ENCODE measurements at places on chromosomes 5 and 9.

- DNase-seq = no peak
These were observed 64.2 kb upstream of the ITGA2 start for GRCh38 chr5:52925001-52925400.

DNA sequence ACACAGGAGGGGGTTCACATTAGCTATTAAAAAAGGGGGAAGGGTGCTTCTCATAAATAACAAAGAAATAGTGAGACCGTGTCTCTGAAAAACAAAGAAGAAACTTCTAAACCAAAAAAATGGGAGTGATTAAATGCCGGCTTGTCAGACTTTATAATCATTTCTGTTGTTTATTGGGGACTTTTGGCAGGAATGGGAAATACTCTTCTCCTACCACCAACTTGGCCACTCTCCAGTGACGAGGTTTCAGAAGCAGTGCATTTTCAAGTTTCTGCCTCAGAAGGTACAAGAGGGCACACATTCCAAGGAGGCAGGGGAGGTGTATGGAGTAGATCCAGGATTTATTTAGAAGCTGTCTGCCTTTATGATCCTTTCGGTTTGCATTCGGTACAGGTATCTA is 46.2 kb downstream of the LIX1 start:
- no peak for DNase-seq

GRCh38 chr5:53017383-53017782 is 28.2 kb downstream of the ITGA2 start:
- no peak for DNase-seq

DNA sequence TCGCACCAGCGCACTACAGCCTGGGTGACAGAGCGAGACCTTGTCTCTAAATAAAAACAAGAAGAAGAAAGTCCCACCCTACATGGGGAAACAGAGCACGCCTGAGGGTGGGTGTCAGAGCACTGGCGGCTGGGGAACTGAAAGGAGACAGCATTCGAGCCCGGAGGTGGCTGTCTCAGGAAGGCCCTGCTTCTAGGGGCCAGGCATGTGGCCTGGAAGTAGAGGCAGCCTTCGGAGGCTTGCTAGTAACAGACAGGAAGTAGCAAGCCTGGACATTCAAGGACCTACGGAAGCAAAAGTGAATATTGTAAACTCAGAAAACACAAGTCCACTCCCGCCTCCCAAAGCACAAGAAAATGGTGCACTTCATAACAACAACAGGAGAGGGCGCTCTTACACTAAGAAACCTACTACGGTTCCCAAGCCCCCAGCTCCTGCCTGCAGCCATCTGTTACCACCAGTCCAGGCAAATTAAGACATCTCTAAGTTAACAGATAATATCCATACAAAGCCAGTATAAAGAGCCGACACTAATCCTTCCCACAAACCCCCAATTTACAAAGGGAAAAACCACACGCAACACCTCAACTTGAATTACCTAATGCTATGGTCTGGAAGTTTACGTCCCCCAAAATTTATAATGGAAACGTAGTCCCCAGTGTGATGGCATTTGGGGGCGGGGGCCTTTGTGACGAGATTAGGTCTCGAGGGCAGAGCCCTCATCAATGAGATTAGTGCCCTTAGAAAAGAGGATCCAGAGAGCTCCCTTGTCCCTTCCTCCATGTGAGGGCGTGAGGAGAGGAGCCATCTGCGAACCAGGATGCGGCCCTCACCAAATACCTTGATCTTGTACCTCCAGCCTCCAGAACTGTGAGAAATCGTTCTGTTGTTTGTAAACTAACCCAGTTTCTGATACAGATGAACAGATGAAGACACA is 7.7 kb downstream of the RASGEF1C start:
- no peak for DNase-seq

- DNase-seq = no peak
These were observed 26.0 kb upstream of the SEMA4D start for GRCh38 chr9:89523948-89524347.

Measured in NCI-H187 (cell line).